NB4 (cell line): ENCODE measurements at places on chromosomes 13 and 19.
A peak's percentile ranks its signal among the peaks of the same experiment; 100 is the strongest.

GRCh38 chr13:101499406-101499805 is 46.9 kb downstream of the ITGBL1 start:
- no peak for DNase-seq

DNA sequence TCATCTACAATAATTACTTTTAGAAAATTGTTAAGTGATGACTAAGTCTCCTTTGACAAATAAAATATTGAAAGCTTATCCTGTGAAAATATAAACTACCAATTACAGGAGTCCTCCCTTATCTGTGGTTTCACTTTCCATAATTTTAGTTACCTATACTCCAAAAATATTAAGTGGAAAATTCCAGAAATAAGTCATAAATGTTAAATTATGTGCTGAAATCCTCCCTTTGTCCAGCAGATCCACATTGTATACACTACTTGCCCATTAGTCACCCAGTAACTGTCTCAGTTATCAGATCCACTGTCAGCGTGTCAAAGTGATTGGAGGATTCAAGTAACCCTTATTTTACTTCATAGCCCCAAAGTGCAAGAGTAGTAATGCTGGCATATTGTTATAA is 98.1 kb downstream of the SERP2 start:
- DNase-seq: no peak

- peak; percentile 79 for DNase-seq
Measured at GRCh38 chr13:51895906-51896888, 34.4 kb downstream of the CCDC70 start.

GRCh38 chr13:84360822-84361221 is 478.5 kb upstream of the SLITRK1 start:
- DNase-seq: no peak

- DNase-seq: peak; percentile 34
Measured at GRCh38 chr13:71861769-71862458, 5.1 kb downstream of the DACH1 start.

GRCh38 chr19:14066134-14066533 is 4.3 kb upstream of the PALM3 start:
- no peak for DNase-seq

DNA sequence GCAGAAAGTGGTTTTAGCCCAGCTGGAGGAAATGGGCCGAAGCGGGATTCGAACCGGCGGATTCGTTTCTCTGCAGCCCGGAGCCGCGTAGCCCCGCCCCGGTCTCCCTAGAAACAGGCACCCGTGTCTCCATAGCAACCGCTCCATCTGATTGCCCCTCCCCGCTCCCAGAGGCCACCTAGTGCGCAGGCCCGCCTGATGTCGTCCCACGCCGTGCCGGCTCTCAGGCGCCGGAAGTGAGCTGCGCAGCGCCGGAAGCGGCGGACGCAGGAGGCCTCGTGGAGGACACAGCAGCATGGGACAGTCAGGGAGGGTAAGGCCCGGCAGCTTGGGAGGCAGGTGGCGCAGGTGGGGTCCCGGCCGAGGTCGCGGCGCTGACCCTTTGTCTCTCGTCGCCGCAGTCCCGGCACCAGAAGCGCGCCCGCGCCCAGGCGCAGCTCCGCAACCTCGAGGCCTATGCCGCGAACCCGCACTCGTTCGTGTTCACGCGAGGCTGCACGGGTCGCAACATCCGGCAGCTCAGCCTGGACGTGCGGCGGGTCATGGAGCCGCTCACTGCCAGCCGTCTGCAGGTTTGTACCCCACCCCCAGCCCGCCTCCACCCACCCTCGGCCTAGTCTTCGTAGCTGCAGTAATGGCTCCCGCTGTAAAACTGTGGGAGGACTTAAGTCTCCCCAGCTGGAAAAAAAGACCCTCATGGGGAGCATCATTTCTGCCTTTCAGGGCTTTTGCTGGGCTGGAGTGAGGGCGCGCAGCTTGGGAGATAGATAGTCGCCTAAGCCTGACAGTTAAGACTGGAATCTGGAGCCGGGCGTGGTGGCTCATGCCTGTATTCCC is at the start of gene PPAN:
PPAN (plus strand) TSS at position 263 of the 837 bp plus-strand sequence; CDS start at position 296, 33 bp downstream.
- peak; percentile 100 for DNase-seq

- peak; percentile 94 for DNase-seq
Measured at GRCh38 chr19:12806242-12807081, at the start of gene RNASEH2A. Gene RNASEH2A (plus strand): TSS chr19:12806584. CDS start chr19:12806674, 90 bp downstream.

GRCh38 chr13:90709319-90709718 is 638.2 kb upstream of the MIR17HG start:
- DNase-seq: no peak

GRCh38 chr13:99655351-99656091 is 154.2 kb downstream of the TM9SF2 start:
- peak; percentile 8 for DNase-seq

- no peak for DNase-seq
Measured at GRCh38 chr19:49200238-49200862, 42.8 kb downstream of the TRPM4 start.

DNA sequence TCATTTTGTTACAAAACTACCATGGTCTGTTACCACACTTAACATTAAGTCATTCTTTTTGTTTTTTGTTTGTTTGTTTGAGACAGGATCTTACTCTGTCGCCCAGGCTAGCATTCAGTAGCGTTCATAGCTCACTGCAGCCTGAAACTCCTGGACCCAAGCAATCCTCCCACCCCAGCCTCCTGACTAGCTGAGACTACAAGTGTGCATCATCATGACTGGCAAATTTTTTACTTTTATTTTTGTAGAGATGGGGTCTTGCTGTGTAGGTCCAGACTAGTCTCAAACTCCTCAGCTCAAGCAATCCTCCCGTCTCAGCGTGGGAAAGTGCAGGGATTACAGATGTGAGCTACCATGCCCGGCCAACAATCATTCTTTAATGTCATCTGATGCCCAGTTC is 3.3 kb downstream of the ALDH16A1 start:
- no peak for DNase-seq

DNA sequence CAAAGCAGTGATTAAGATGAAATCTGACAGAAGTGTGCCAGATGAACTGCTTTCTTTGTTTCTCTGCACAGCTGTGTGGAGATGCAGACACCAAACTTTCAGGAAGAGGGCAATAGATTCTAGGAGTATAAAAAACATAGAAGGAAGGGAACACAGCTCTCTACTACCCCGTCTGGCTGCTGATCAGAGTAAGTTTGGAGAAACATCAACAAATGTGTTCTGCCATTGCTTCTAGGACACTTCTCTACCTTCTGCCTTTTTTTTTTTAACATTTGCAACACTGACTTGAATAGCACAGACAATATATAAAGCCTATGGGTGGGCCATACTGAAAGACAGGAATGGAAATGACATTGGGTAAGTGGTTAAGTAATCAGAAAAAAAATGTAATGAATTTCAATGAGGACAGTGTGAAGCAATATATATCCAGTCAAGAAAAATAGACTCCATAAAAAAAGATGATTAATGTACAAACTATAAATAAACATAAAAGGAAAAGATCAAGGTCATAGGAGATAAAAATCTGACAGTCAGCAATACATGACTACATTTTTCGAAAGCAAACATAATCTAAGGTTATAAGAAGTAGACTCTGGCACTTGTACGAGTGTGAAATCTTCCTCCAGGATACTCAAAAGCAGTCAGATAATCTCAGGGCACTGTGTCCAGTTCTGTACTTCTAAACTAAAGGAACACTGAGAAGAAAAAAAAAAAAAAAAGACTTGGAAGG is 21.4 kb downstream of the NUFIP1 start:
- no peak for DNase-seq

DNA sequence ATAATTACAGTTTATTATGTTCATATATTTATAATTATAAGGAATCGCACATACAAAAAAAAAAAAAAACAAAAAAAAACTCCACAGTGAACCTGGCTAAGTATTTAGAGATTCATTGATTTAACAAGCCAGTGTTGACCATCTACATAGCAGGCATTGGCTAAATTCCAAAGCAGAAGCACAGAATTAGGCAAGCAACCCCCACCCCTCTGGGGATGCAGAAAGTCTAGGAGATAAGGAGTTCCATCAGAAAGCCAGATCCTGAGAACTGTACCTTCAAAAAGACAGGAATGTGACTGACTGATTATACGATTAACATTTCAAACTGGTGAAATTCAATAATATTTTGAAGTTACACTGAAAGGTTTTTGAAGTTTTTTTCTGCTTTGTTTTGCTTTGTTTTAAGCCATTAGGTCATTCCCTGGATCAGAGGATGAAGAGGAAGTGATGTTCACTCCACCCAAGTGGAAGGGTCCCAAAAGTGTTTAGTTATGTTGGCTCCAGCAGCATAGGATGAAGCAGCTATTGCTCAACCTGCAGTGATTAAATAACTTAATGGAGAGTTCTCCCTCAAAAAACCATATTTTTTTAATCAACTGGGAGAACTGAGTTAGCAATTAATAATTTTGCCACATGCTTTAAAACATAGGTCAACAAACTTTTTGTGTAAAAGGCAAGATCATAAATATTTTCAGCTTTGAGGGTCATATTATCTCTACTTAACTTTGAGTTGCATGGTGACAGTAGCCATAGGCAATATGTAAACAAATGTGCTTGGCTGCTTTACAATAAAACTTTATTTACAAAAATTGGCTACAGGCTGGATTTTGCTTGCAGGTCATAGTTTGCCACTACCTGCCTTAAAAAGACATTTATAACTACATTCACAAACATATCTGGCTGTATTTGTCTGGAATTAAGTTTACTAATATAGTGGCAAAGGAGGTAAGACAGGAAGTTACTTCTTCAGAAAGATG is 49.6 kb downstream of the DOCK9 start:
- no peak for DNase-seq

DNA sequence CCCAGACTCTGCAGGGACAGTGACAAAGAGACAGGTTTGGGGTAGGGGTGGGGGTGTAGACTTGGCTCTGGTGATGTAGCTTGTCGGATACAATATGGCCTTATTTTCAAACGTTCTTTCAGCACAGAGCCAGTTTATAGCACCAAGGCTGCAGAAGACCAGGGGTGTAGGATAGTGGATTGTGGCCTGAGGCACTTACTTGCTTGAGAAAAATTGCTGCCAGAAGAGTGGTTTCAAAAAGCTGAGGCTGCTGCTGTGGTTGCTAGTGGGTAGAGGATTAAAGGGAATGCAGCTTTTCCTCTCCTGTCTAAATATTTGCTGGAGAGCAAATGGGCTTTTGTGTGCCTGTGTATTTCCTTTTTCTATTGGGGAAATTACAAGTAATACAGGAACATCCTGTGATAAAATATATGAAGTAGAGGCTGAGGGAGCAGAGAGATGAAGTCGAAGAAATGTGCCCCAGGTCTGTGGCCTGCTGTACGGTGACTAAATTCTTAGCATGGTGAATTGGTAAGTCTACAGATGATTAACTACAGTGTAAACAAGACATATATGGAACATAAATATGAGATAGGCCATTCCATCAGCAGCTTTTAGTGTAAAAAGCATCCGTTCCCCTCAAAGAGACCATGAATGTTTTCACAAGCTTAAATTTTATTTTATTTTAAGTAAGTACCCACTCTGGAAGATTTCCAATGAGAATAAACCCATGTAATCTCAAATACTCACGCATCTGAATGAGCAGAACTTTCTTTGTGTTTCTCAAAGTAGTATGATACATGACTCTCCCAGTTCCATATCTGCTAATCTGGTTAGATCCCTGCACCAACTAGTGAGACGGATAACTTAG is 112.9 kb downstream of the LRCH1 start:
- DNase-seq: no peak

- peak; percentile 22 for DNase-seq
Measured at GRCh38 chr19:13629687-13630357, 123.5 kb upstream of the CACNA1A start.

DNA sequence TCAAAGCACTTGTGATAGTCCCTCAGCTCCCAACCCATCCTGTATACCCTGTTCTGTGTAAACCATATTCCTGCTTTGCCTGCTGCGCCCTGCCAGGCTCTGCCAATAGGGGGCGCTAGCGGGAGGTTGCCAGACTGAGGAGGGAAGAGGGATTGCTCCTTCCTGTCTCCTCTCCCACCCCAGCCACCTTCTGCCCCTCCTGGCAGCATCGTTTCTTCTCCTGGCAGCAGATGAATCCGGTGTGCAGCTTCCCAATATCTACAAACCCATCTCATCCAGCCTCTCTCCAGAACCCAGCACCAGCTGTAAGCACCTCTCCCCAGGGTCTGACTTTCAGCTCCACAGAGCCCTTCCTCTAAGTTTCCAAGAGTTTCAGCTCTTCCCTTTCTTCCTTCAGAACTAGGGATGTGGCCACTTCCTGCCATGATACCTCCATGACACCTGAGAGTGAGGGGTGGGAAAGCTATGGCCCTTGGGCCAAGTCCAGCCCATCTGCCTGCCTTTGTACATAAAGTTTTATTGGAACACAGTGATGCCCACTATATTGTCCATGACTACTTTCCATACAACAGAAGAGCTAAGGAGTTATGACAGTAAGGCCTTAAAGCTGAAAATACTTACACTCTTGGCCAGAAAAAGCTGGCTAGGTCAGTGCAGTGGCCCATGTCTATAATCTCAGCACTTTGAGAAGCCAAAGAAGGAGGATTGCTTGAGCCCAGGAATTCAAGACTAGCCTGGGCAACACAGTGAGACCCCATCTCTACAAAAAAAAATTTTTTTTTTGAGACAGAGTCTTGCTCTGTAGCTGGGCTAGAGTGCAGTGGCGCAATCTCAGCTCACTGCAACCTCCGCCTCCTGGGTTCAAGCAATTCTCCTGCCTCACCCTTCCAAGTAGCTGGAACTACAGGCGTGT is 34.5 kb upstream of the ATP1A3 start:
- peak; percentile 20 for DNase-seq

DNA sequence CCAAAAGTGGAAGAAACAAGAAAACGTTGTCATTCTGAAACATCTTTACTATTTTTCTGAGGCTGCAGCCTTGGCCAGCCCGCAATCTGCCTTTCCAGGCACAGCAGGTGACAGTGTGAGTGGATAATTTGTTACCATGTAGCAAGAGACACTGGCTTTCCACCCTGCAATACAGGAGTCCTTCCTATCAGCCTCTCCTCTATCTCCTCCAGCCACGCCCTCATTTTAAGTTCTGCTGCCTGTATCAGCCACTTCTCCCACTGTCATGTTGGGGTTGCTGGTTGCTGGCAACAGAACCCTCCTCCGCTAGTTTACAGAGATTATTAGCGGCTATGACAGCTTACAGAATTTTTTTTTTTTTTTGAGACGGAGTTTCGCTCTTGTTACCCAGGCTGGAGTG is 7.7 kb upstream of the LGALS7 start:
- DNase-seq: no peak

DNA sequence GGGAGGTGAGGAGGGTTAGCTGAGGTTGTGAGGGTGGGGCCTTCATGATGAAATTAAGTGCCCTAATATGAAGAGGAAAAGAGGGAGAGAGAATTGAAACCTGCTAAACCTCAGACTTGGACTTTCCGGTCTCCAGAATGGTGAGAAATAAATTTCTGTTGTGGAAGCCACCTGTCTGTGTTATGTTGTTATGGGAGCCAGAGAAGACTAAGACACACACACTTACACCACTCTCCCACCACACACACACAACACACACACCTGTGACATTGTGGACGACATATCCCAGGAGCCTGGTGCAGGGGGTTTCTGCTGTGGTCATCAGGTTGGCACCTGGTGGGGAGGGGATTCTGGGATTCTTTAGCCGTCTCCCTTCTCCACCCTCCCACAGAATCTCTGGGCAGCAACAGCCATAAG is 14.0 kb downstream of the KLK4 start:
- DNase-seq: no peak

DNA sequence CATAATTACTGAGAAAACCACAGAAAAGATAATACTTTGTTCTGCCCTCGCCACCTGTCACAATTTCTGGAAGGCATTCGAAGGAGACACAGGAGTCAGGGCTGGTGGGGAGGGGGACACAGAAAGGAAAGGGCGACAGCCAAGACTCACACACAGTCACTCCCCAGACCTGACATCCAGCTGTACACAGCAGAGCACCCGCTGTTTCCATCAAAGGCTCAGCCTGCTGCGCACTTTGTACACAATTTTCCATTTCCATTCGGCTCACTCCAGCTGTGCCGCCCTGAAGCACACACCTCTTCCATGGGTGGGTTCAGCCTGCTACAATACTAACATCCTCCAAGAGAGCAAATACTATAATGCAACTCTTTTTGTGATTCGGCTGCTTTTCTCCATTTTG is 38.0 kb downstream of the STK24 start:
- no peak for DNase-seq
